ENCODE measurements at places on chromosomes 7 and 10.

- DNase-seq = peak; percentile 88
Observed at GRCh38 chr7:117827862-117828261, 45.4 kb downstream of the CTTNBP2 start.

GRCh38 chr10:11255156-11255555 is 237.5 kb downstream of the CELF2 start:
- DNase-seq = no peak

GRCh38 chr7:5500056-5500776 is 76.6 kb upstream of the TNRC18 start:
- no peak for DNase-seq

- peak; percentile 57 for DNase-seq
Observed at GRCh38 chr10:32190890-32191491, 134.8 kb upstream of the KIF5B start.

- no peak for DNase-seq
Observed at GRCh38 chr10:132645247-132645530, 107.6 kb downstream of the INPP5A start.

- DNase-seq = no peak
Observed at GRCh38 chr7:51300762-51301674, 15.6 kb downstream of the COBL start.

DNA sequence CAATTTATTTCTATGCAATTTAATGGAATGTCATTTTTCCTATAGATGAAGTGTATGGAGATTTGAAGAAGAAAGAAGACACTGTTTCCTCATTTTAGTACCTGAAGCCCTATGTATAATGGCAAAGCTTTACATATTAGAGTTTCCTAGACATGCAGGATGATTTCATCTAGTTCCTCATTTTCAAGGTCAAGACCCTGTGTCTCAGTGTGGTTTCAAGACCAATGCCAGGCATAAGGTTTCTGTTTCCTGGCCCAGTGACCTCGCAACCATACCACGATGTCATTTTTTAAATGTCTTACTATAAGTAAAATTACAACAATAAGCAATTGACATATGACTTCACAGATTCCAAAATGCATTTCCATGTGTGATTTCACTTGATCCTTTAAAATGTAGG is 336.5 kb upstream of the PRKCQ start:
- peak; percentile 55 for DNase-seq

DNA sequence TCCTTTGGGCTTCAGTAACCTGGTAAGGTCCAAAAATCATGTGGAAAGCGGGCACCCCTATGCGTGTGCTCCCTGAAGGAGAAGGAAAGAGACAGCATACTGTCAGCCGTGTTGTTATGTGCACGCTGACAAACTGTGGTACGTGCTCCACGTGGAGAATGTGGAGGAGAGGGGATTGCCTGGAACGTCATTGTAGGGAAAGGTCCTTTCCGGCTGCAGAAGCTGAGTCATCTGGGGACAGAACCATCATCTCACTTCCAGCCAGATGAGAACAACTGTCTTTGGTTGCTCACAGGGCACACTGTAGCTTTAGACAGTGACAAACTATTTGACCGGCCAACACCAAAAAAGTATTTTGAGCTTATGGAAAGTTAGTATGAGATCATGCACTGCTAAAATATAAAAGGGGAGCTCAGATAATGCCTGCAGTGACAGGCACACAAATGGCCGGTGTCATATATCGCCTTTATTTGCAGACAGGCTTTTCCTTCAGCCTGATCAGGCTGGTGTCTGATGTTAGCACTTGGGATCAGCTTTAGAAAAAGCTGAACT is 38.8 kb upstream of the GRB10 start:
- no peak for DNase-seq

DNA sequence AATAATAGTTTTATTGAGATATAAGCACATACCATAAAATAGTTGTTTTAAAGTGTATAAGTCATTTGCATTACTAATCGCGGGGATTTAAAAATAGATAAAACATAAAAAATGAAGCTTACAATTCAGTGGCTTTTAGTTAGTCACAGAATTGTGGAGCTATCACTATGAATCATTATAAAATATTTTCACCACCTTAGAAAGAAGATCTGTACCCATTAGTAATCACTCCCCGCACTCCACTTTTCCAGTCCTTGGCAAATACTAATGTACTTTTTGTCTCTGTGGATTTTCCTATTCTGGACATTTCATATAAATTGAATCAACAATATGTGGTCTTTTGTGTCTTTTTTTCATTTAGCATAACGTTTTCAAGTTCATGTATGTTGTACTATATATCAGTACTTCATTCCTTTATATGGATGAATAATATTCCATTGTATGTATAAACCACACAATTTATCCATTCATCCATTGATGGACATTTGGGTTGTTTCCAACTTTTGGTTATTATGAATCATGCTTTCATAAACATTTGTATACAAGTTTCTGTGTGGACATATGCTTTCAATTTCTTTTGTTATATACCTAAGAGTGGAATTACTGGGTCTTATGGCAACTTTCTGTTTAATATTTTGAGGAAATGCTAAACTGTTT is 162.5 kb downstream of the MAGI2 start:
- DNase-seq = peak; percentile 66

GRCh38 chr7:143892527-143893300 is 9.3 kb downstream of the TCAF1 start:
- DNase-seq = peak; percentile 40

DNA sequence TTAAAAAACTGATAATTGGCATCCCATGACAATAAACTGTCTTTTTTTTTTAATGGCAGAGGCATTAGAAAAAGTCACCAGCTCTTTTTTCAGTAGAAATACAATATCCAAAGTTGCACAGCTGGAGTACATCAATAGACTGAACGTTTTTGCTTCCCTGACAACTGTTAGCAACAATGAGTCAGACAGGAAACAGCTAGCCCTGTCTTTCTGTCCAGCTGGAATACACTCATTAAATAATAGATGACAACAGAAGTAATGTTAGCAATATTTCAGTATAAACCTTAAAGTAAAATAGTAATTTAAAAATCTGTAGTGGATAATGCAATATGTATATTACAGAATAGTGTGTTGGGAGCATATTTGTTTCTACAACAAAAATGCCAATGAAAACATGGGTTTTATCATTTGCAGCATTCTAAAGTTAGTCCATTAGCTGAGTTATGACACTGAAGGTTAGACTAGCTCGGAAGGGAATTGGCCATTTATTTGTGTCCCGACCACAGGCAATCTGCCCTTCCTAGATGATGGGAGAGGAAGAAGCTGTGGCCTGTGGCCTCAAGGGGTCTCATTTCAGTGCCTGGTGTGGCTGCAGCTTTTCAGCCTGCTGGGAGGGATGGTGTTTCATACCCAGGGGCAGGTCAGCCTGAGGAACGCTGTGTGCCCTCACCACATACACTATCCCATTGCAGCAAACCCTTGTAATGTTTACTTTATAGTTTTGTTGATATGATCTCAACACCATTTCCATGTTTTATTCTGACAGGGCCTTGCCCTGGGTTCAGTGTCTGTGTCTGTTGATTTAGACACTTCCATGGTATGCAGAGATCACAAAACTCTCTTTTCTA is 173.3 kb downstream of the SLC16A9 start:
- peak; percentile 87 for DNase-seq

DNA sequence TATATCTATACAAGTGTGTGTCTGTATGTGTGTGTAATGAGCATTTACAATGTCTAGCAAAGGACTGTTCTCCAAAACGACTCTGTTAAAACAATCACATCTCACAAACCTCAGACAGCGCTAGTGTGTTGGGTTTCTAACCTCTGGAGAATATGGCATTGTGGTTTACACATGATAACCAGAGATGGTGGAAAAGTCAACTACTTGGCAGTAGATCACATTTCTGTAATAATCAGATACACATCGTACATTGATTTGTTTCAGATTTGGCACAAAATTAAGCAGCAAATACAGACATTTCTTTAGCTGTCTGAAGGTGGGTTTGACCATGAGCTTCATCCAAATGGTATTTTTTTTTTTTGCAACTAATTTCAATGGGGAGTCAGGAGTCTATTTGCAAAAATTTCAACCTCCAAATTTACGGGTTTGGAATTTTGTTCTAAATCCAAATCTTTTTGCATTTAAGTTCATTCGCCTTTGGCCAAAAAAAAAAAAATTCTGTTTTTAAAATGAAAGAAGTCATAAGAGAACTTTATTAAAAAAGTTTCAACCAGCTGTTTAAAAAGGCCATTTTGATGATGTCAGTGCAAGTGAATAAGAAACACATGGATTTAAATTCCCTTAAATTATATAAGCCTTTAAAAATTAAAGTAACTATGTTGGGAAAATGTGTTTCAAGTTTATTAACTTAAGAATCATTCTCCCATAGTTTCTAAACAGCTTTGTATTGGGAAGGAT is 127.8 kb downstream of the TMEM26 start:
- DNase-seq = no peak

GRCh38 chr7:118918556-118918955 is 694.1 kb downstream of the ANKRD7 start:
- DNase-seq = peak; percentile 6

- peak; percentile 38 for DNase-seq
Observed at GRCh38 chr10:132407846-132408278, 10.9 kb downstream of the PWWP2B start.

DNA sequence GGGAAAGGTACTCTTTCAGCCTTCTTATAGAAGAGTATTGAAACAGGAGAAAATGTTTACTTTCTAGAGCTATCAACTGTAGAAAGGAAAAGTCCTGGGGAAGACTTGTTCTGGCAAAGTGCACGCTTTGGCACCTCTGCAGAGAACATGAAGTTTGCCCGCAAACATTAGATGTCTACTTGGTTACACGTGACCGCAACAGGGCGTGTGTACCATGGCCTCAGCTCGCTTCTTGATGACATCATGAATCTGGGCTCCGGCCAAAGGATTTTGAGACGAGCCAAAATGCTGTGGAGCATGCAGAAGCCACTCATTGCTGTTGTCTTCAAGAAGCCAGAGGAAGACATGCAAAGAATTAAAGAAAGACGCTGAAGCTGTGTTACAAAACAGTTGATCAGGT is 8.6 kb upstream of the TAS2R60 start:
- DNase-seq = peak; percentile 6

GRCh38 chr7:152910545-152911225 is 151.1 kb downstream of the ACTR3B start:
- DNase-seq = no peak

DNA sequence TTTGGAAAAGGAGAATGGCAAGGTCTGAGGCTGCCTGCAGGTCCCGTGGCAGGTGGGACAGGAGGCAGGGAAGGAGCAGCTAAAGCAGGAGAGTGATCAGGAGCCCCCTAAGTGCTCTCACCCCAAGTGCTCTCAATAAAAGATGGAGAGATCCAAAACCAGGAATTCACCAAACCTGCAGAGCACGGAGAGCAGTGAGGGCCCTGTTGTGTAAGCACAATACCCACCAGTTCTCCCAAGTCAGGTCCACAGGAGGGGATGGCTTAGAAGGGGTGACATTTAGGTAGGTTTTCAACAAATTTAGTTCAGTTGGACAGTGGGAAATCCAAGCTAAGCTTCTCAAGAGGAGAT is 40.8 kb downstream of the GNA12 start:
- no peak for DNase-seq

GRCh38 chr10:111148440-111148839 is 71.6 kb downstream of the ADRA2A start:
- DNase-seq = no peak

GRCh38 chr10:63281967-63282366 is 148.8 kb downstream of the NRBF2 start:
- DNase-seq = no peak

DNA sequence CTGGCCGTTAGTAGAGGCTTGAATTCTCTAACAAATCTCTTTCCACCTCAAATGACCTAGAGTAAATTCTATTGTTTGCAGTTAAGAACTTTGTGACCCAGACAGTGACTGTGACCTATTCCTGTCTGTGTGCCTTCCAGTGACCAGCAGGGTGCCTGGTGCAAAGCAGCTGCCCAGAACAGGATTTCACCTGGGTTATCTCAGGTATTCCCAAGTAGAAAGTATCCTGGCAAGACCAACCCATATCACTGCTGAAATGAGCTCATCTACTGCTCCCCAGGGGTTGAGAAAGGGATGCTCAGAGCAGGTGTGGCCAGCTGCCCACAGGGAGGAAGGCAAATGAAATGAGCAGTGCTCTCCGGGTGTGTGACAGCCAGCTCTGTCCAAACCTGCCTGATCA is 2.1 kb upstream of the MSMB start:
- no peak for DNase-seq

DNA sequence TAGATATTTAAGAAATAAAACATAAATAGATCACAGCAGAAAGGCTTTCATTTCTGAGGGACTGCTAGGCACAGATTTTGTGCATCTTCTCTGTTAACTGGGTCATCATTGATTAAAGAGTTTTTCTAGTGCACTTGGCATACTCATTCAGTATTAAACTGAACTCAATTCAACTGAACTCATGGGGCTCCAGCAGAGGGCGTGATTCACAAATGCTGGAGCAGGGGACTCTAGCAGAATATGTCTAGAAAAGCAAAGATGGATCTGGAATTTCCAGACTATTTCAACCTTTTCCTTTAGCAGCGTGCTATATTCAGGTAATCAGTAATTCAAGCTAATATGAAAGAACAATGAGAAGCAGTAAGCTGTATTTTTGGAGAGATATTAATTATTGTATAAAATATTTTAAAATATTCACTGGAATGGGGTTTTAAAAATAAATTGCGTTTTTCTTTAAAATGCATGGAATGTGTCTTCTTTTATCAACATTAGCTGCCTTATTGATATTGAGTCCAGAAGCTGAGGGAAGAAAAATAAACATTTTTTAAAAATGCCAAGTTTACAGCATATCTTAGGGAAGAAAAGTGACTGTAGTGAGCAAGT is 296.8 kb upstream of the CACNA2D1 start:
- peak; percentile 55 for DNase-seq

DNA sequence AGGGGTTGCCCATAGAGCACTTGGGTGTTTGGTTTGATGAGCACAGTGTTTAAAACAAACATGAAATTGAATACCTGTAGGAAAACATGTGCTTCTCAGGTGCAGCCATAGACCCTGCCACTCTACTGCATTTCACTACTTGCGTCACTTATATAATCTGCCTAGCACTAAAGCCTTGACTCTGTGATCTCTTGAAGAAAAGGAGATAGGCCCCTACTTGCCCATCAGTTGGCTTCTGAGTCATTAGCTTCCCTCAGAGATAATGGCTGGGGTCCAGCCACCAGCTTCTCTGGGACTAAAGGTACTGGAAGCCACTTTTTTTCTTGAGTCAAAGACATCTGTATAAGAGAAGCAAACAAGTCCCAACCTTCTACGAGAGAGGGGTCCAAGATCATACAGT is 45.9 kb upstream of the BTRC start:
- DNase-seq = no peak

All from fibroblast of lung (primary cell).